Activated T-cell treated with anti-CD3 and anti-CD28 coated beads, Interleukin-2, amount 50 U/mL, for 72 hours (primary cell): ENCODE measurements at places on chromosomes 4 and X. TPM values are rescaled to one million over a fixed set of nuclear protein-coding genes. Genes with fewer than 3 reads are reported as not detected.

The PCSK1N gene
- 2.8 TPM for total RNA-seq

The CRLF2 gene
- 0.22 TPM for total RNA-seq

The MTMR8 gene
- total RNA-seq, result 4.1 TPM

DNA sequence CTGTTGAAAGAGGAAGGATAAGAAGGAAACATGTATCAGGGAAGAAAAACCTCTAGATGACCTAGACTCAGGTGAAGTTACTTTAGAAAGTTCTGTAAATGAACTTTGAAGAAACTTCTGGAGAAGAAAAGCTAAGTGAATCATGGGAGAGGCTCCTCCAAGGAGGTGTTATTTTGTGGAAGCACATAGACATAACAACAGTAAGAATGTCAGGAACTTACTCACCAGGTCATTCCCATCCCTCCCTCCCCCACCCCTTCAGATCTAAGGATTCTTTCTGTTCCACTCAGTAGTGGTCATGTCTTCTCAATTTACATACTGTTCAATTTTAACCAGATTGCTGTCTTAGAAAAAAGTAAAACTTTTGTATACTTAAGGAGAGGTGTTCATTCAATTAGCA lies 310.5 kb upstream of the DDX53 start:
- H3K36me3 ChIP-seq, result no peaks in the 10 kb centered on the region
- no peak overlapping the region for H3K4me3 ChIP-seq
- H3K27ac ChIP-seq, result no peak overlapping the region
- H3K4me1 ChIP-seq, result no peaks in the 10 kb centered on the region

- no peak overlapping the region for H3K27ac ChIP-seq
- DNase-seq, result no peak
- no peaks in the 10 kb centered on the region for H3K36me3 ChIP-seq
- no peaks in the 10 kb centered on the region for H3K4me1 ChIP-seq
- H3K27me3 ChIP-seq, result peaks cover 54% of the 10 kb centered on the region
Observed at GRCh38 chrX:15594371-15594770, 6.4 kb downstream of the ACE2 start.

- DNase-seq, result no peak
- no peaks in the 10 kb centered on the region for H3K36me3 ChIP-seq
- no peak overlapping the region for H3K27ac ChIP-seq
Observed at GRCh38 chrX:133374874-133375387, 40.4 kb downstream of the GPC4 start.

DNA sequence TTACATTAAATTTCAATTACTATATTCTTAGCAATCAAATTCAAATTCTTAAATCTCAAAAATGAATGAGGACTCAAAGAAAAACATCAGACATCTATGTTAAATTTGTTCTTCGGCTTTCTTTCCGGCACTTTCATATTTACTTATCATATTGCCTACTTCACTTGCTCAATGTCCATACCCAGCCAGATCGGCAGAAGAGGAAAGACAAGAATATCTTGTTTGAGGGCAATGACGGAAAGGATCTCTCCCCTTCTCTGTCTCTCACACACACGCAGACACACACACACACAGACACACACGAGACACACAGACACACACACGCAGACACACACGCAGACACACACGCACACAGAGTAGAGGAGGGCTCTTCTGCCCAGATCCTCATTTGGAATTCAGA lies 13.2 kb upstream of the IRF2 start:
- H3K4me1 ChIP-seq, result peaks cover 19% of the 10 kb centered on the region
- no peak for DNase-seq
- no peak overlapping the region for H3K4me3 ChIP-seq
- peaks cover 10% of the 10 kb centered on the region for H3K36me3 ChIP-seq
- no peak overlapping the region for H3K27ac ChIP-seq
